Iris pigment epithelial cell (primary cell): ENCODE measurements at places on chromosomes 1 and 21.
A peak's percentile ranks its signal among the peaks of the same experiment; 100 is the strongest.

DNA sequence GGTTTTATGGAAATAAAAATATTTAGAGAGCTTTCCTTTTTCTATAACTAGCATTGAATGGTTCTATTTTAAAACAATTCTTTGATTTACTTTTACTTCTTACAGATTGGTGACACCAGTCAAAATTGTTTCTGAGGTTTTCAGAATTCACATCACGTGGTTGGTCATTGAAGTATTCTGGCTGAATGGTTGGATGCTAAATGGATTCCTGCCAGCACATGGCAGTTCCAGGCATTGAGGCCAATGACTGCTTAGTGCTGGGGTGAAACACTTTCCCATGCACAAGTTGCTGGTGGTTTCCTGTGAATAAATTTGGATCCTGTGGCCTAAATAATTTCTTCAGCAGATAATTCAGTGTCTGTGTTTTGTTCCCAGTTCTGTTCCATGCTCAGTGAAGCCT is 20.6 kb downstream of the NCAM2 start:
- no peak for DNase-seq

- no peak for DNase-seq
Observed at GRCh38 chr1:246283771-246284410, 223.2 kb downstream of the SMYD3 start.

DNA sequence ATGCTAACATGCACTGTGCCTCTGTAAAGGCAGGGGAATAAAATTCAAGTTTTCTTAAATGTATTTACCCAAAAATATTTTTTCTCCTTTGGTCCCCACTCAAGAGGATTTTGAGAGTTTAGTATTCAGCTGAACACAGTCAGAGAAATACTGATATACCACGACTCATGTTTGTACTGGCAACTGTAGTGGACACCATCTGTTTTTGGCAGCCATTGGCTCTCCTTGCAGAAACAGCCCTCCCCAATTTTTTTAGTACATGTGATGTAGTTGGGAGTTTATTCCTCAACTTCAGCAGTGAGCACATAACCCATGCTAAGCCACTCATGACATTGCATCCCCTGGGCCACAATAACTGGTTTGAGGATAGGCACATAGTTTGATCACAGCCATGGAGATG is 154.8 kb upstream of the POU3F1 start:
- DNase-seq = no peak

DNA sequence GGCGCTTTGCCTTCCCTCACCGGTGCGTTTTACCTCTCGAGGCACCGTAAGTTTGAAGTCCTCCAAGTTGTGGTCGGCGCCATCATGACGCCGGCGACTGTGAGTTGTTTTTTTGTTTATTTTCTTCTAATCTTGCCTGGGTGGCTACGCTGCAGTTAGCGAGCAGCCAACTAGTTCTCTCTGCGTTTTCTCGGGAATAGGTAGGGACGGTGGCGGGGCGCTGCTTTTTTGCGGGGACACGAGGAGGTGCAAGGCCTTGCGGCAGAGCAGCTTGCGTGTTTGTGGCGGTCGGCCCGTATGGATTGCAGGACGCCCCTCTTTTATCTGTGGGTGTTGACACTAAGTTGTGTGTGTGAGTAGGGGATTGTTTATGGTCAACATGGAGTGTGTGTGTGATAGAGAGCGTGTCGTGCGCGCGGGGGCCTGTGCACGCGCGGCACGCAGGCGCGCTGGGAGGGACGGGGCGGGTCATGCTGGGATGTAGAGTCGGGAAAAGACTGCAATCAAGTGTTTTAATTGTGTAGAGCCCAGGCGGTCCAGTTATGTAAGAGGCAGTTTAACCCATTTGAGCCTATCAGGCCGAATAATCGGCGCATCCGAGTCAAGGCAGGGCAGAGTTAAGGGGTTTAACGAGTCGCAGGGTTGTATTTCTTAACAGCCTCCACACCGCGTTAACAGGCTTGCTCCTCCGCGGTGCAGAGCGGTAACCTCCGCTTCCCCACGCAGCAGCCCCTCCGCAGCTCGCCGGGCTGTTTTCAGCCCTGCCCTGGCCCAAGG is 1.2 kb upstream of the NEGR1 start:
- DNase-seq = peak; percentile 81

- no peak for DNase-seq
Observed at GRCh38 chr1:169012416-169012815, 94.1 kb upstream of the ATP1B1 start.

GRCh38 chr1:89606227-89606980 is 26.5 kb upstream of the LRRC8C start:
- no peak for DNase-seq

GRCh38 chr1:150627826-150628410 is 1.5 kb downstream of the ENSA start:
- no peak for DNase-seq

- peak; percentile 92 for DNase-seq
Observed at GRCh38 chr1:23369335-23370013, at the start of gene ZNF436. Gene ZNF436, minus strand, starts transcription at chr1:23369836. Its CDS starts 1,831 bp downstream, at chr1:23368005.

- no peak for DNase-seq
Observed at GRCh38 chr1:111209622-111210021, 9.2 kb upstream of the DENND2D start.

GRCh38 chr1:203188686-203189232 is 2.3 kb upstream of the CHI3L1 start:
- no peak for DNase-seq

GRCh38 chr1:191414981-191415640 is 743.2 kb upstream of the RGS18 start:
- no peak for DNase-seq
